Purkinje cell (primary cell): ENCODE measurements at places on chromosomes 4 and X. TPM values are rescaled to one million over a fixed set of nuclear protein-coding genes. Genes with fewer than 3 reads are reported as not detected.

Gene POU4F2
- polyA plus RNA-seq, result not detected in 2 replicates

Gene FAAH2
- 5.6 and 13.7 TPM in 2 replicates for polyA plus RNA-seq

Gene SPANXN5
- polyA plus RNA-seq, result not detected in 2 replicates

Gene CTAG2
- not detected in 2 replicates for polyA plus RNA-seq

Gene GPR143
- 11.7 and 22.3 TPM in 2 replicates for polyA plus RNA-seq

Gene PHF8
- polyA plus RNA-seq, result 0.77 and 1.6 TPM in 2 replicates

Gene NCAPG
- 6.0 and 9.3 TPM in 2 replicates for polyA plus RNA-seq

Gene ANXA3
- 0.48 and 1.5 TPM in 2 replicates for polyA plus RNA-seq

Gene SPANXC
- polyA plus RNA-seq, result not detected in 2 replicates

Gene ZNF185
- 1.1 TPM in 1 of 2 replicates, not detected in the other for polyA plus RNA-seq

Gene PDGFC
- polyA plus RNA-seq, result 3.6 and 7.3 TPM in 2 replicates
